Mononuclear cell (primary cell): ENCODE measurements at places on chromosomes 13 and 19. TPM values are rescaled to one million over a fixed set of nuclear protein-coding genes. Genes with fewer than 3 reads are reported as not detected.

The ZNF582 gene
- total RNA-seq: 1.4 TPM

The CABP5 gene
- 4.0 TPM for total RNA-seq

The MIA gene
- not detected for total RNA-seq

The ZNF208 gene
- total RNA-seq: 3.1 TPM

The S1PR2 gene
- 5.6 TPM for total RNA-seq

The IGSF23 gene
- total RNA-seq: not detected

The LRRC63 gene
- total RNA-seq: 0.21 TPM

The IGFL2 gene
- not detected for total RNA-seq

The CEACAM8 gene
- not detected for total RNA-seq

The ZNF570 gene
- 13.5 TPM for total RNA-seq

The ZNF573 gene
- total RNA-seq: 3.1 TPM

The PSG2 gene
- not detected for total RNA-seq

The PRRG2 gene
- total RNA-seq: 1.4 TPM
